ENCODE measurements at places on chromosomes 5 and 9. TPM values are rescaled to one million over a fixed set of nuclear protein-coding genes. Genes with fewer than 3 reads are reported as not detected.

GRCh38 chr9:135589596-135590485, 28.3 kb downstream of the PAEP start:
- DNase-seq: no peak

GRCh38 chr9:20382460-20383071, 239.7 kb downstream of the MLLT3 start:
- DNase-seq: no peak

DNA sequence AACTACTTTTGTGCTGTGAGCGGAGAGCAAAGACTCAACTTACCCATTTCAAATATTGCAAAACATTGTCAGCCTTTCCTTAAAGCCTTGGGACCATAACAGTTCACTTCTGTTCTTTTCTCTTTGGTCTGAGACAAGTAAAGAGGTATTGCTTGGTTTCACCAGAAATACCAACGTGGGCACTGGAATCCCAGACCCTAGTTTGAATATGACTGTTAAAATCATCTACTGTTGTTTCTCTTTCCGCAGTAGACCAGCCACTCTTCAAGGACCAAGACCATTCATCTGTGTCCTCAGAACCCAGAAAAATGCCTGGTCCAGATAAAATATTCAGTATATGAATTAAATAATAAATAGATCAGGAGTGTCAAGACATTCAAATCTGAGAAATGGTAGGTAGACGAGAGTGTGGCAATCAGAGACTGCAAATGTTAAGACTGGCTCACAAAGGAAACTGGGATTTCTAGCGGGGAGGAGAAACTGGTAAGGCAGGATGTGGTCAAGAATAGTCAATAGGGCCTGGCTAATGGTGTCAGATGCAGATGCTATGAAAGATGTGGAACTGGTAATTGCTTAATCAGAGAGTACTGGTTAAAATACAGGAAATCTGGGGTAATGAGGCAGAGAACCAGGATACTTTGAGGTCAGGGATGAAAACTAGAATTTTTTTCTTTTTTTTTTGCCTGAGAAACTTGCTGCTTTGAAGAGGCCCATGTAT, 82.1 kb upstream of the IL33 start:
- DNase-seq: no peak

DNA sequence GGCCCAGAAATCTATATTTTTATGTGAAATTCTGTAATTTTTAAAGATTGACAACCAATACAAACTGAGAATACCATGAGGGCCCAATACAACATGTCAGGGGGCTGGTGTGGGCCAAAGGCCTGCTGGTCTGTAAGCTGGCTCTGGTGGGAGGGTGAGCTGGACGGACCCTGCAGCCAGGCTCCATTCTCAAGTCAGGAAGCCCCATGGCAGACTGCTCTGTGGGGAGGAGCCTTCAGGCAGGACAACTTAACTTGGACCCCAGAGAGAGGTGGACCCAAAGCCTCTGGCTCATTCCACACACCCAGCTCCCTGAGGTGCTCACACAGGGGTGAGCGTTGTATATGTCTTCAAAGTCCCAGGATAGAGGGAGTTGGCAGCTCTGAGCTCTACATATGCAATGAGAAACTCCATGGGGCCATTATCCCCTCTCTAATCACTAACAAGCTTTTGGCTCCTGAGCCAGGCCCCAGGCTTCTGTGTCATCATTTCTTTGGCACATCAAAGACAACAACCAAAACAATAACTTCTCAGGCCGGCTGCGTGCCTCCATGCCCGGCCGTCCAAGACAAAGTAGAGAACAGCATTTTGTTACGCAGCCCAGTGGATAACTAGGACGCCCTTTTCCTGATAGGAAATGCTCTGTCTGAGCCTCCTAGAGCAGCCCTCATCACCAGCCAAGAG, 6.4 kb downstream of the SEPTIN8 start:
- no peak for DNase-seq

GRCh38 chr9:77811832-77812231, 163.7 kb upstream of the GNA14 start:
- peak; percentile 54 for DNase-seq

GRCh38 chr5:7347377-7347776, 48.6 kb upstream of the ADCY2 start:
- DNase-seq: no peak

GRCh38 chr9:17761984-17762676, 183.3 kb downstream of the SH3GL2 start:
- no peak for DNase-seq

DNA sequence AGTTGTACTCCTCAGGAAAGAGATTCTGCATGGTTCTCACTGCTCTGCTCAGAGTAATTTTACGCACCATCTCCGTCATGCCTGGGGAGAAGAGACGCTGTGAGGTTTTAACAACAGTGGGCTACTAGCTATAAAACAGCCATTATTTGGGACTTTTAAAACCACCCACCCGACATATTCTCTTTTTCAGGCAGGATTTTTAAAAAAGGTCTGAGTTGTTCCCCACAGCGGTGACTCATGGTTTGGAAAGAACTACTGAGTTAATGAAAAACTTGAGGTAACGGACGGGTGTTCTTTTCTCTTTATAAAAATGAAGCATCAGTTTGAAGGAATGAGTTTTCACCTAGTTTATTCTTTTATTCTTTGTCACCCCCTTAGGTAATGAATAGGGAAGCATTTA, 61.3 kb downstream of the TTLL11 start:
- DNase-seq: no peak

DNA sequence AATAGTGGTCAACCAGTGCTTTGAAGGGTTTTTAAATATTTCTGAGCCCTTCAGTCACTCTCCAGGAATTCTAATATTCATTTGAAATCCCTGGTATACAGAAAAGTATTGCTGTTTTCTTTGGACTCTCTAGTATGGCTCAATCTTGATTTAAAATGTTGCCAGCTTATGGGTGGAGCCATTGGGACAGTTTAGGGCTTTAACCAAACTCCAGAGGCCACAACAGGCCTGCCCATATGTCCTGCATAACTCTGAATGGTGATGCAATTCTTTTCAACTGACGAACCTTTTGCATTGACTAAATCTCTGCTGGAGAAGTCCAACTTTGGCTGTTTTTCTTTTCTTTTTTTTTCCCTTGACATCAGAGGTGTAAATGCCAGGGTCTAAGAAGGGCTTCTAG, 10.3 kb upstream of the ANKHD1 start:
- no peak for DNase-seq

GRCh38 chr5:60633341-60633740, 66.6 kb downstream of the DEPDC1B start:
- DNase-seq: no peak

GRCh38 chr5:134551901-134552300, 26.4 kb downstream of the JADE2 start:
- no peak for DNase-seq

- no peak for DNase-seq
Measured at GRCh38 chr5:180212363-180213255, 3.6 kb upstream of the RASGEF1C start.

ST6GALNAC4 gene
- 23.5 TPM for total RNA-seq

GLRA1 gene
- not detected for total RNA-seq

RPS14 gene
- total RNA-seq: 3,750 TPM

SPAG8 gene
- total RNA-seq: 0.07 TPM

PCDHGA6 gene
- 10.9 TPM for total RNA-seq

LHFPL2 gene
- total RNA-seq: 4.8 TPM

RALGPS1 gene
- total RNA-seq: 8.2 TPM

HTR1A gene
- total RNA-seq: not detected

DELE1 gene
- total RNA-seq: 124 TPM
